ENCODE measurements at places on chromosomes 3 and 15. TPM values are rescaled to one million over a fixed set of nuclear protein-coding genes. Genes with fewer than 3 reads are reported as not detected.

The BUB1B gene
- 8.4 TPM for total RNA-seq

The ANKUB1 gene
- not detected for total RNA-seq

The CRBN gene
- total RNA-seq: 76.2 TPM

The GPR160 gene
- total RNA-seq: 2.6 TPM

The NEK10 gene
- 15.1 TPM for total RNA-seq

The BRK1 gene
- total RNA-seq: 85.6 TPM

The RBMS3 gene
- 79.9 TPM for total RNA-seq

The ALDH1A3 gene
- total RNA-seq: 15.7 TPM

The RPS17 gene
- total RNA-seq: 2,242 TPM

The KLF15 gene
- 2.6 TPM for total RNA-seq

The CCR4 gene
- not detected for total RNA-seq

The SCAANT1 gene
- not detected for total RNA-seq

The TMCO5A gene
- total RNA-seq: not detected

The KIF7 gene
- total RNA-seq: 4.7 TPM

The TXNRD3 gene
- total RNA-seq: 16.2 TPM

The RASGRP1 gene
- 0.52 TPM for total RNA-seq

The ADAMTSL3 gene
- total RNA-seq: 43.3 TPM

The PP2D1 gene
- not detected for total RNA-seq

The TNFAIP8L3 gene
- 2.1 TPM for total RNA-seq

The NFKBIZ gene
- total RNA-seq: 7.8 TPM

The ESYT3 gene
- 14.1 TPM for total RNA-seq
